ENCODE measurements at places on chromosomes 12 and 14.

DNA sequence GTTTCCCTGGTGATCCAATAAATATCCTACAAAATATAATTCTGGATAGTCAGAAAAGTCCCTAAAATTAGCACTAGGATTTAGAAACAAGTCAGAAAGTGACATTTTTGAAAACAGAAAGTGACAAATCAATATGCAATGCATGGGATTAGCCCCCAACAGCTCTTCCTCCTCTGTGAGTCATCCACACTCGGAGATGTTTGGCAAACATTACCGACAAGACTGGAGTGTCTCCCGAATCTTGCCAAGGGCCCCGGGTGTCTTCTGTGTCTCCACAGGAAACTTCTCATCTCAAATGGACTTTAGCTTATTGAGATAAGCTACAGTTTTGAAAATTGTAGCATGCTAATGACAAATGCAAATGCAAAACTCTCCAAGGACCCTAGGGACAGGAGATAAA is 398.9 kb upstream of the CCDC196 start:
- peak; percentile 10 for DNase-seq

- peak; percentile 8 for DNase-seq
Observed at GRCh38 chr12:14577344-14577743, 9.7 kb upstream of the PLBD1 start.

DNA sequence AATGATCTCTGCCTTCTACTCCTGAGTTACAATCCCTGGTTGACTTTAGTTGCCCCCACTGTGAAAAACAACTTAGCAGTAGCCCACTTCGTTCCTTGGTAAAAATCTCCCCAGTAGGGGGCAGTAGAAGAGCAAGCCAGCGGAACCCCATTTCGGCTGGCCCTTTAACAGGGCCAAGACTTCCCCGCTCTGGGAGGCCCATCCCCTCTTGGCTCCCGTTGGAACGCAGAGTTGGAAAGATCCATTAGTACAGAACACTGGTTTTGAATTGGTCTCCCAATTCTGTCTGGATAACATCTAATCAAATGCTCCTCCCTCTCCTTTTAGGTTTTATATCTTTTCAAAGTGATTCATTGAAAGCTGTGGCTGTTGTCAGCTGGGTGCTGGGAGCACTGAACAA is 1133.3 kb downstream of the BCL11B start:
- no peak for DNase-seq

- peak; percentile 79 for DNase-seq
Observed at GRCh38 chr14:104680056-104680805, 9.2 kb upstream of the INF2 start.

DNA sequence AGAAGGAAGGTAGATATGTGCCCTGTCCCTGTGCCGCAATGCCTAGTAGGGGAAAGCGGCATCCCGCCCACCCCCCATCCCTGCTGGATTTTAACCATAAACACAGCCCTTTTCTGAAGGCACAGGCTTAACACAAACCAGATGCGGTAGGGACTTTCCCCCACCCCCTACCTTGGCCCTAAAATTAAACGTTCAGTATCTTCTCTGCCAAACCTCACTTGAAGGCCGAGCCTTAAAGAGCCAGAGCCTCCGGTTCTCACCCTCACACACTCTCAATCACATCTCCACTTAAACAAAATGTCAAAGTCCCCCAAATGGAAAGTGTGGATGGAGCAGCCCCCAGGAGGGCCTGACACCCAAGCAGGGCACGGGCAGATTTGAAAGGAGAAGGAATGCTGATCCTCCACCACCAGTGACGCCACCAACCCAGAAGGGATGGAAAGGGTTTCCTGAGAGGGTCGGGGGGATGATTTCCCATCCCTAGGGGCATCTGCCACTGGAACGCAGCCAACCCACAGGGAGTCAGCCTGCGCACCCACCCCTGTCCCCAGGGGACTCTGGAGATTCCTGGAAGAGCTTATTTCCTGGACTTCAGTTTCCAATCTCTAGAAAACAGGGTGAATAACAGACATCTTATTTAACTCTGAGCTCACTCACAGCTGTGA is 26.4 kb downstream of the ACTN1 start:
- peak; percentile 70 for DNase-seq

DNA sequence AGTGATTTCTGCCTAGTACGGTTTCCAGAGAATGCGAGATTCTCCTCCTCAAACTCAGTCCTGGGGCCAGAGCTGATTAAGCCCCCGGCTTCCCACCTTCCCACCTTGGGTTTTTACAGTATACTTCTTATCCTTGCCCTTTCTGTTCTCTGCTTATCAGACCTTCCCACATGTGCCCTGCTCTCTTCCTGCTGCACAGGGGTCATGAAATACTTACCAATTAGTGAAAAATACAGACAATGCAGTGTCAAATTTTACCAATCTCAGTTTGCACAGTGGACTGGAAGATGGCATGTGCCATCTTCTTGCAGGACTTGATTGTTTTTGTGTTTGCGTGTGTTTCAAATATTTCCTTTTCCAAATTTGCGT is 14.7 kb downstream of the SUSD6 start:
- no peak for DNase-seq

- no peak for DNase-seq
Observed at GRCh38 chr14:93537951-93538350, 107.2 kb downstream of the UNC79 start.

GRCh38 chr12:47085815-47086252 is 6.1 kb upstream of the AMIGO2 start:
- peak; percentile 79 for DNase-seq

GRCh38 chr14:51079085-51079484 is 15.8 kb downstream of the TRIM9 start:
- peak; percentile 21 for DNase-seq

GRCh38 chr14:101192661-101193000 is 289.1 kb upstream of the RTL1 start:
- no peak for DNase-seq

DNA sequence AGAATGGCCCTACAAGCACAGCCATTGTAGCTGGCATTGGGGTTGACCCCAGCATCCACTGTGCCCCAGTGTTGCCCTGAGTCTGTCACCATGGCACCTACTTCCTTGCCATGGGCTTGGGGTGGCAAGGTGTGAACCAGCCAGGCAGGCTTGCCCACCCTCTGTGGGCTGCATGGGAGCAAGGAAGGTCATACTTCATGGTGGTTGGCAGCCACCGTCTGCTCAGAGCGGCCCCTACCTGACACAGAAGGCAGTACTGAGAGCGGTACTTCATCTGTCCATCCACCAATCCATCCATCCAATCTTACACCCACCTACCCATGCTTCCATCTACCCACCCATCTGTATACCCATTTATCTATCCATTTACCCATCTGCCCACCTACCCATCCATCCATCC is 160.1 kb downstream of the KIF26A start:
- DNase-seq = no peak

- DNase-seq = peak; percentile 81
Observed at GRCh38 chr14:83478741-83479140, 1945.1 kb upstream of the SEL1L start.

DNA sequence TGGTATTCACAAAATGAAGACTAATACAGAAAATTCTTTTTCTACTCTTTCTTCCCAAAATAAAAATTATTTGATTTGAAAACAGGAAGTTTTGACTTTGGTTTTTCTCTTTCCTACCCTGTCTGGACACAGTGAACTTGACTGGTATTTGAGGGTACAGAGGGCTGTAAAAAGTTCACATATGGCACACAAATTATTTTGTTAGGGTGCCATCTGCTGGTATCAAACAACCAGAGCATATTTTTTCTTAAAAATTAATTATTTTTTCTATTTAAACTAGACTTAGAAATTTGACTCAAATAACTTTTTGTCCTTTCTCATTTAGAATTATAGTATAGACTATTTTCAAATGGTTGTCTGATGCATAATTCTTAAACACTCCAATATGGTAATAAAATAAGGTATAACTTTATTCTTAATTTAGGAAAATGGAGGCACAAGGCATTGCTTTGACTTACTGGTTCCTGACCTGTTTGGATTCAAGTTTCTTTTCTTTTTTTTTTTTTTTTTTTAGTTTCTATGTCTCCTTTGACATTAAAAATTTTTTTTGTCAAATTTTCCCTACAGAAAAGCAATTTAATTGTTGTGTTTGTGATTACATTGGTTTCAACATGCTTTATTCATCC is 390.6 kb downstream of the PRKD1 start:
- DNase-seq = peak; percentile 57

DNA sequence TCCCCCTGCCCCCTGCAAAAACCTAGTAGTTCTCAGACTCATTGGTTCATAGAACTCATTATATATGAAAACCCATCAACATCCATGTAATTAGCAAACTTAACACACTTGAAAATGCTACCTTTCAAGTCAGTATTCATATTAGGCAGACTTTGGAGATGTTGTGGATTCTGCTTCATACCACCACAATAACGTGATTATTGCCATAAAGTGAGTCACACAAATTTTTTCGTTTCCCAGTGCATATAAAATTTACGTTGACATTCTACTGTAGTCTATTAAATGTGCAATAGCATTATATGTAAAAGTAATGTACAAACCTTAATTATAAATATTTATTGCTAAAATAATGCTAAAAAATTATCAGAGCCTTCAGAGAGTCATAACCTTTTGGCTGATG is 654.0 kb downstream of the DIO2 start:
- DNase-seq = no peak

DNA sequence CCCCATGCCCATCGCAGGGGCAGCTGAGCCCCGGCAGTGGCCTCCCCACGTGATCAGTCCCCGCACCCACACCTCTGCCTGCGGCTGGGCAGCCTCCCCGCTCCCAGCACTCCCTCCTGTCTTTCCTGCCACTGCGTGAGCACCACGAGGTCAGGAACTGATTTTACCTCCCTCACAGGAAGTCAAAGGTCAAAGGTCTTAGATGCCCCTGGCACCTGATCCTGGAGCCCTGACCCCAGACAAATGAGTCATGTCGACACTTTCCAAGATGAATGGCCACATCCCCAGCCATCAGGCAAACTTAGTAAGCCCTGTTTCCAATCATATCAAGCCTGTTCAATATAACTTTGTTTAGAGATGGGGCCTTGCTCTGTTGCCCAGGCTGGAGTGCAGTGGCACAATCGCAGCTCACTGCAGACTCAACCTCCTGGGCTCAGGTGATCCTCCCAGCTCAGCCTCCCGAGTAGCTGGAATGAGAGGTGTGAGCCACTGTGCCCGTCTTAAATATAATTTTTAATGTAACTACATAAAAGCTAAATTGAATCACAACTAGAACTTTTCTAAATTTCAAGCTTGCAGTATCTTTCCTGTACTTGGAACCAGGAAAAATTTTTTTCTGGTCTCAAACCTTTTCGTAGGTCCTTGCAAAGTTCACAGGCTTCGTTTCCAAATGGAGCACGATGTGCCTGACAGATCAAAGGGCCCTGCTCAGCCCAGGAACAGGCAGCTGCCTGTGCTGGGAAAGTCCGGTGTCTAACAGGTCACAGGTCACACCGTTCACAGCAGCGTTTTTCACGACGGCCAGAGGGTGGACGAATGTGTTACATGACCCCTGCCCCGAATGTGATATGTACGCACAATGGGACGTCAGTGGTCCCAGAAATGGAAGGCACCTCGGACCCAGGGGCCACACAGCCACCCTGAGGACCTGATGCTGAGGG is 1.9 kb downstream of the LRCOL1 start:
- peak; percentile 27 for DNase-seq

DNA sequence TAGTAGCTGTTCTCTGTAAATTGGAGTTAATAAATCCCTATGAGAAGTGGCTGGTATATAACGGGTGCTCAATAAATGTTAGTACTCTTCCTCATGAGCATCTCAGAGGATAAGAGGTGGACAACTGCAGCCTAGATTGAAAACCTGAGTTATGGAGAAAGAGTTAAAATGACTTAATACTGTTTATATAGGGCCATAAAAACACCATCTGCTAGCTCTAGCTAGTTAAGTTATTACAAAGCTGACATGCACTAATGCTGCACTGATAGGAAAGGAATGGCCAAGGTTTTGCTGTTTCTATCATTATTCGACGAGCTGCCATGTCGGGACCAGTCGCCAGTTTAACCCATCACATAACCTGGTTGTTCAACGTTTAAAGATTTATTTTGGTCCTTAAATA is 72.0 kb upstream of the SEL1L start:
- DNase-seq = no peak

DNA sequence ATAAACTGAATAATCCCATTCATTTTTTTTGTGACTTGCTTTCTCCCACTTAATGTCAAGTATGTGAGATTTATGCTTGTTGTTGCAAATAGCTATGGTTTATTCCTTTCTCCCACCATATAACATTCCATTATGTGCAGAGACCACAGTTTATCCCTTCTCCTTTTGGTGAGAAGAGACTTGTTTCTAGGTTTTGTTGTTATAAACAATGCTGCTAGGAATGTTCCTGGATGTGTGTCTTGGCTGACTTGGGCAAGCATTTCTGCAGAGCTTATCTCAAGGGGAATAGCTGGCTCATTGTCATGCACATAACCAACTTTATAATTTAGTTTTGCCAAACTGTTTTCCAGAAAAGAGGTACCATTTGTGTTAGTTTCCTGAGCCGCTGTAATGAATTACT is 47.6 kb upstream of the PPP1CC start:
- peak; percentile 58 for DNase-seq

DNA sequence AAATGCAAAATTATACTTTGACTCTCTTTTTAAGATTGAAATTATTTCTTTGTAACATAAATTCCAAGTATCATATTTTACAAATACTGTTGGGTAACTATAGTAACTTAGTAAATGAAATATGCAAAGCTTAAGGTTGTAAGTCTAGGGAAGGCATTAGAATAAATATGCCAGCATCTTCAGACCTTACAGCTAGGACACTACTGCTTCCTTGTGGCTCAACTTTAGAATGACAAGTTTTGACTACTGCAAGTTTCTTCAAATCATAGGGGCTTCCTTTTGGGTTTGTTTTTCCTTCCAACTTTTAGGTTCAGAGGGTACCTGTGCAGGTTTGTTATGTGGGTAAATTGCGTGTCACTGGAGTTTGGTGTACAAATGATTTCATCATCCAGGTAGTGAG is 17.7 kb upstream of the ANP32D start:
- DNase-seq = peak; percentile 74

GRCh38 chr14:27506272-27506671 is 908.4 kb upstream of the NOVA1 start:
- DNase-seq = no peak

DNA sequence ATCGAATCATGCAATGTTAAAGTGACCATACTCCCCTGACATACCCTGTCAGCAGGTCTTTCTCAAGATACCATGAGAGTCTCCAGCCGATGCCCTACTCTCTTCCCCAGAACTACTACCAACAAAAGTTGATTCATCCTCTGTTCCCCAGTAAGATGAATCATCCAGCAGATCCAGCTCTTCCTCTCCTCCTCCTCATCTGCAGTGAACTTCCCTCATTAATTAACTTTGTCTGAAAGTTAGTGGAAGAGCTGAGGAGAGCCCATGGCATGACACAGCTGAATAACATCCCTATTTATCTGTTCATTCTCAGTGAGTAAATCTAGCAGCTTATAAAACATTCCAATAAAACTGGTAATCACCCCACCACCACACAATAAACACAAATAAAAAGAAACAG is 213.4 kb downstream of the EGLN3 start:
- no peak for DNase-seq
